Right ventricle myocardium inferior (tissue), 1 donor: ENCODE measurements at places on chromosomes 4 and X.
A peak's percentile ranks its signal among the peaks of the same experiment; 100 is the strongest.

DNA sequence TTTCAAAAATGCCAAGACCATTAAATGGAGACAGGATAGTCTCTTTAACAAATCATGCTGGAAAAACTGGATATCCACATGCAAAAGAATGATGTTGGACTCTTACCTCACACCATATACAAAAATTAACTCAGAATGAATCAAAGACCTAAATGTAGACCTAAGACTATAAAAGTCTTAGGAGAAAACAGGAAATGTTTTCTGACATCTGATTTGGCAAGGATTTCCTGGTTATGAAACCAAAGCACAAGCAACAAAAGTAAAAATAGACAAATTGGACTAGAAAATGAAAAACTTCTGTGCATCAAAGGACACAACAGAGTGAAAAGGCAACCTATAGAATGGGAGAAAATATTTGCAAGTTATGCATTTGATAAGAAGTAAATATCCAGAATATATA, 37.6 kb downstream of the ARFIP1 start:
- no peak for DNase-seq

- DNase-seq, result no peak
Observed at GRCh38 chrX:45756557-45756956, 555.9 kb upstream of the DIPK2B start.

GRCh38 chr4:18842431-18842830, 820.9 kb upstream of the LCORL start:
- no peak for DNase-seq

GRCh38 chrX:46770817-46771163, 11.9 kb upstream of the SLC9A7 start:
- no peak for DNase-seq

- DNase-seq, result no peak
Observed at GRCh38 chr4:136651932-136652331, 880.4 kb downstream of the PCDH18 start.

DNA sequence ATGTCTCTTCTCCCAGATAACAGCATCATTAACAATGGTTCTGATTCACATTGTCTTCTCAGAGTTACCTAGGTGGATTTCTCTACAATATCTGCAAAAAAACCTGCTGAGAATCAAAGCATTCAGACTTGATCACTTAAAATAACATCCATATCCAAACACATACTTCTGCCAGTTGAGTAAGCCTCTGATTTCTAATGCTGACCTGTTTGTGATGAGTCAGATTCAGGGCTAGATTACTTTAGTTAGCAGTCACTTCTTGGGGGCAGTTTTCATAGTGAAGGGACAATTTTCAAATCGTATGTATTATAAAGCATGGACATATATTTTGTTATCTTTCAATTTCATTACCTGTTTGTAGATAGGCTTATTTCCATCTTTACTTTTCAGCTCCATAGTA, 35.5 kb downstream of the CCNI start:
- no peak for DNase-seq

- peak; percentile 79 for DNase-seq
Observed at GRCh38 chr4:82561786-82562563, at the start of gene TMEM150C. TSS of gene TMEM150C (minus strand) at chr4:82561988. CDS start at chr4:82504657, 57,331 bp downstream.

- no peak for DNase-seq
Observed at GRCh38 chr4:77117721-77118120, 39.3 kb upstream of the CCNG2 start.

GRCh38 chr4:56666279-56666678, 14.8 kb downstream of the HOPX start:
- no peak for DNase-seq

- no peak for DNase-seq
Observed at GRCh38 chr4:69073375-69073774, 22.9 kb upstream of the UGT2B7 start.

DNA sequence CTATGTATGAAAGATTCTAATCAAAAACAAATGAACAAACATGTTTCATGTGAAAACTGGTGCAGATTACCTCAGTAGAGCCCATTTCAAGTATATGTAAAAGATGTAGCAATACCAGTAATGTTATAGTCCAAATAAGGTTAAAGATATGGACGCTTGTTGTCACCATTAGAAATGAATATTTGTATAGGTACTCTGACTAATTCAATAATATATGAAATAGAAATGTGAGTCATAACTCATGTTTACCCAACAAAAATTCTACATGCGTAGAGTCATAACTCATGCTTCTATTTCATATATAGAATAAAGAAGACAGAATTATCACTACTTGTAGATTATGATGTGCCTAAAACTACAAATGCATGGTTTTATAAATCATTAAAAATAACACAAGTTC, 739.1 kb upstream of the DIAPH2 start:
- DNase-seq, result no peak

DNA sequence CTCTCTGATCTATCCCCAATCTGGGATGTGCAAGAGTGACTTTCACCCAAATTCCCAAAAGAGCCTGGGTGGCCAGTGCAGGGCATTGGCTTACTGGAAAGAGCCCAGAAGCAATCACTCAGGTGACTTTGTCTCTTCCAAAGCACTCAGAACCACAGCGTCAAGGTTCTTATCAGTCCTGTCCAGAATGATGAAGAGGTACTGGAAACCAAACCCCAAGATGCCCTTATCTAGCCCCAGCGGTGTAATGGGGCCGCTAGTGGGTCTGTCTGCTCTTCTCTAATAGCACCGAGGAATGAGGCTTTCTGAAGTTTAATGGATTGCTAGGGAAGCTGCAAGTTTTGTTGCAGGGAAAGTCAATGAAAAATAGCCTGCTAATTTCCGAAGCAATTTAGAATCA, 21.6 kb downstream of the CLNK start:
- no peak for DNase-seq

GRCh38 chrX:9644335-9644734, 121.3 kb downstream of the GPR143 start:
- DNase-seq, result no peak

- DNase-seq, result no peak
Observed at GRCh38 chr4:90648311-90648710, 521.1 kb downstream of the CCSER1 start.

DNA sequence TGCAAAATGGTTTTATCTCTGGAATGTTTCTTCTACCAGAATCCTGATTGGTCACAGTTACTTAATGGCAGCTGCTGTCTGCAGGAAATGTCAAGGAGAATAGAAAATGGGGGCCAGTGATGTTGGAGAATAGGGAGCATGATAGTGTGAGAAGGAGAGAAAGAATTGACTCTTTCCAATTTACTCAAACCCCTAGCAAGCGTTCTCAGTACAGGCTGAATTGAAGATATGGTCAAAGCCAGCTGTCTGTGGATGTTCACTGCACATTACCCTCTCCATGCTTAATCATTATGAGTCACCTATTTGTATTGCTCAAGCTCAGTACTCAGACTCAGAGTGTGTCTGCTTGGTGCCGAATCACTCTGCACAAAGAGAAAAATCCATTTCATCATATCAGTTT, 57.8 kb upstream of the FAM47B start:
- DNase-seq, result no peak

DNA sequence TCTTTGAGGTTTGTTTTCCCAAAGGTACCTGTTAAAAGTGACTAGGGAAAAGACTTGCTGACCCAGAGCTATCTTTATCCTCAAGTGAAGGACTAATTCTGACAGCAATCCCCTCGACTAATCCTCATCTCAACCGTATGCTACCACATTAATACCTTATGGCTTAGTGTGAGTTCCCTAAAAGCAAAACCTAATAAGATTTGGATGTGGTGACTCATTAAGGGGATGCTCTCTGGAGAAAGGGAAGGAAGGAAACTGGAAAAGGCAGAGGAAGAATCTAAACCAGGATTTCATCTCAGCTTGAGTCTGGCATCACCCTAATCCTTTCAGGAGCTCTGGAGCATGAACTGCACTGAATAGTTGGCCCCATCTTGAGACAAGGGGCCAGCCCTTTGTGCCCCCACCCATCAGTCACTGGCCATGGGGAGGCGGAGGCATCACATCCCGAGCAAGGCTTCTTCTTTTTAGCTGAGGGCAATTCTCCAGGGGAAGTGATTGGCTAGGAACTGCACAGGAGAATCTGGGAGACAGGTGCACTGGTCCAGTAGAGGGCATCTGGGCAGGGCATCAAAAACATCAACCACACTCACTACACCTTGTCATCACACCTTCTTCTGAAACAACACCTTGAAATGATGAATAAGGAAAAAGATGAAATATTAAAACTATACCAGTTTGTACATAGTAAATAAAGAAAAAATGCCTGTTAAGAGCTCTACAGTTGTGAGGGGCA, 6.9 kb upstream of the BBS7 start:
- DNase-seq, result no peak

DNA sequence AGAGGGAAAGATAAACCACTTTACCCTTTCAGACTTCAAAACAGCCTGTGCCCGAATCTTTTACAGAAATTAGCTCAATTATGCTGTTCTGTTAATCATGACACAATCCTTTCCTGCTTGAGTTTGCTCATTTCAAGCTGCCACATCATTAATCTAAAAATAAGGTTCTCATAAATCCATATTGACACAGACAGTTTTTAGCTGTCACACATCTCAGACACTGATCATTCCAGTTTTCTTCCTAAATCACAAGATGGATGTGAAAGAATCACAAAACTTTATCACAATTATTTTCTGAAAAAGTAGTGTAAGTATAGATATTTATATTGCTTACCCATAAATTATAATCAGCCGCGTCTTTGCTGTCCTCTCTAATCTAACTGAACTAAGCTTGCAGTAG, 27.9 kb upstream of the AMELX start:
- DNase-seq, result no peak
